ENCODE measurements at places on chromosomes 12 and 14.

DNA sequence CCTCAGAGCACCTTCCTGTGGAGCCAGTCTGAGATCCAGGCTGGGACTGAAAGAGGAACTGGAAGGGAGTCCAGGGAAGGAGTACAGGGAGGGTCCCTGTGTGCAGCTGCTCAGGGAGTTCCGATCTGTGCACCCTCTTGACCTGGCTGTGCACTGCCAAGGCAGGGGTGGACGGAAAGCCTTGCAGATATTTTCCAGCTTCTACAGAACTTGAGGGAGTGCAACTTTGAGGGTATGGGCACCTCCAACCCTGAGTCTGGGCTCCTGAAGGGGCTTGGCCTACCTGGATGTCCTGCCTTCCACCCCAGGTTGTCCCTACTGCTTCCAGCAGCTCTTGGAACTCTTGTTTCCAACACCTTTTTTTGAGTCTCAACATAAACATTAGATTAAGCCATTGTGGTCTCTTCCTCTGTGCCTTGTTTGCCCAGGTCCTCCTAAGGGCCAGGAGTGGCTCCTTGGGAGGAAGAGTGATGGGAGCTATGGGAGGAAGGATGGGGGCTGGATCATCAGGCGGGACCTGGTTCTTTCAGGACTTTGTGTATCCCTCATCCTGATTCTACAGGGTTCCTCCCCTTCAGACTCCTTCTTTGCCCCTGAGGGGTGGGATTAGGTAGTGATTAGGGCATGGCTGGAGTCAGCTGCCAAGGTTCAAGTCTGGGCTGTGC lies 3.5 kb downstream of the KRT7 start:
- no peak for DNase-seq

DNA sequence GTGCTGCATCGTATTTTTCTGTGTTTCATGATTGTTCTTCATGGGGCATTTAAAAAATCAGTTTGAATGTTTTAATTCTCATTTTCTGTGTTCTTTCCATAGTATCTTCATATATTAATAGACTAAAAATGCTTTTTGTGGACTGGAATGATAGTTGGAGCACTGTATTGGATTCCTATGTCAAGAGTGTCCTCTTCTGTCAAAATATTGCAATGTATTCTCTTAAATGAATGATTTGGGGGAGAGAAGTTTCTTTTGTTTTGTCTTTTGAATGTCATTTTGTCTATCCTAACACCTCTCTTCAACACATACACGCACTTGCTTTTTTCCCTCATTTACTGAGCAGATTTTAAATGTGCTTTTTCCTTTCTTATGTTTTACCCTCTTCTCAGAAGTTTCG lies 4.7 kb upstream of the EIF2S3B start:
- DNase-seq, result no peak

GRCh38 chr12:109804820-109805761 lies 28.1 kb downstream of the TRPV4 start:
- peak; percentile 38 for DNase-seq

DNA sequence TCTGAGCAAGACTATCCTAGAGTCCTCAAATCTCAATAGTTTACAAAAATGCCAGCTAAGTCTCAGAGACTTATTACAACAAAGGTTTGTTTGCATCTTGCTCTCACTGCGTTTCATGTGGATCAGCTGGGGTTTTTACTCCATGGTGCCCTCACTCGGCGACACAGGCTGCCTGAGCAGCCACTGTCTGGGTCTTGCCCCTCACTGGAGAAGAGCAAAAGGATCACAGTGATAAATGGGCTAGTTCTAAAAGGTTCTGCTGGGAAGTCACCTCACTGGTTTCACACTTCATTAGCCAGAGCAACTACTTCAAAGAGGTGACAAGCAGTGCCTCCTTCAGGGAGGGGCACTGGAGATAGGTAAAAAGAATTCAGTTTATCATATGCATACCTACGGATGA lies 392.0 kb downstream of the RPL10L start:
- no peak for DNase-seq

GRCh38 chr14:44271637-44272036 lies 235.4 kb downstream of the FSCB start:
- DNase-seq, result no peak

DNA sequence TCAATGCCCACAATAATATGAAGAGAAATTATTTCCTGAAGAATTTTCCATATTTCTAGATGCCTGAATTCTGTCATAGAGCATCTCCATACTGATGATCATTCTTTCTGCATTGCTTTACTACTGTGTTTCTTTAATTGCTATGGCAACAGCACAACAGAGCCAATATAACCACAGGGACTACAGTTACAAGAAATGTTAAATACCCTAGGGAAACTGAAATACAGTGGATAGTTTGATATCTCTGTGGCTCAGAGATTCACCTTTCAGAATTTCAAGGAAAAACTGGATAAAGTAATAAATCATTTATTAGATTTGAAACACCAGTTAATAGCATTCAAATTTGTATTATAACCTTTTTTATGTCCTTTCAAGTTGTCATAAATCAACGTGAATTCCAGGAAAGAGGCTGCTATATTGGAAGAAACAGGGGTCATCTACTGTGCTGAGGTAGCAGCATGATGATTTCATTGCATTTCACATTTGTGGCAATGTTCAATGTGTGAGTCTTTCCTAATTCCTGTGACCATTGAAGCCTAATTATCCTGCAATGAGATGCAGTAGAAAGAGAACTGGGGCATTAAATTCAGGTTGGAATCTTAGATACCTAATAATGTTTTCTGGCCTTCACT lies 267.1 kb downstream of the LRFN5 start:
- no peak for DNase-seq

- no peak for DNase-seq
Observed at GRCh38 chr12:12539028-12539810, 23.4 kb downstream of the DUSP16 start.

GRCh38 chr12:18567787-18568186 lies 170.0 kb downstream of the PLCZ1 start:
- no peak for DNase-seq

- DNase-seq, result no peak
Observed at GRCh38 chr14:65016471-65016870, 29.8 kb downstream of the FNTB start.

GRCh38 chr14:95039259-95039992 lies 117.9 kb downstream of the DICER1 start:
- DNase-seq, result no peak

DNA sequence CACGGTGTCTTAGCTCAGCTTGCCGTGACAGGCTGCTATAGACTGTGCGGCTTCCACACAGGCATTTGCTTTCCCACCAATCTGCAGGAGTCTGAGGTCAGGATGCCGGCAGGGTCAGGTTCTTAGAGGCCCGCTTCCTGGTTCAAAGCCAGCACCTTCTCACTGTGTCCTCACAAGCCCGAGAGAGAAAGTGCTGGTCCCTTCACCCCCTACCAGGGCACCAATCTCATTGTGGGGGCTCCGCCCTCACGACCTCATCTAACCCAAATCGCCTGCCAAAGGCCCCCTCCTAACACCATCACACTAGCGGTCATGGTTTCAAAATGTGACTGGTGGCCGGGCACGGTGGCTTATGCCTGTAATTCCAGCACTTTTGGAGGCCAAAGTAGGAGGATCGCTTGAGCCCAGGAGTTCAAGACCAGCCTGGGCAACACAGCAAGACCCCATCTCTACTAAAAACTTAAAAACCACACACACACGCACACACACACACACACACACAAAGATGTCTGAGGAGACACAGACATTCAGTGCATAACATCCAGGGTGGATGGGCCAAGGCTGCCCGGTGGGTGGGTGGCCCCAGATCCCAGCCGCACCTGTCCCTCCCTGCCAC lies 26.8 kb downstream of the MMP17 start:
- no peak for DNase-seq

- DNase-seq, result no peak
Observed at GRCh38 chr14:75822522-75823141, 159.2 kb downstream of the TGFB3 start.

DNA sequence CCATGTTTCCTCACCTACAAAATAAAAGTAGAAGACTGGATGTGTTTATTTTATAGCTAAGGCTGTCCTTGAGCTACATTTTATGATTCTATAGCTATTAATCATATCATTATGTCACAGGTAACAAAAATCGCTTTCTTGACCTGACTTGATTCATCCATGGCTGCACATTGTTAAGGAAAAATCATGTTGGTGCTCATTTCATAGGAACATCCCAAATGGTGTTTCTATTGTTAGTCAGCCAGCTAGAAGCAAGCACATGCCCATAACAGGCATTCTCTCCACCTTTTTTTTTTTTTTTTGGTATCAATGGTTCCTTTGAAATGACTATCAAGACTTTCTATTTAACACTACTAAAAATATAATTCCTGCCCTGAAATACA lies 45.3 kb upstream of the PTHLH start:
- no peak for DNase-seq

All from stimulated activated CD4-positive, alpha-beta T cell treated with anti-CD3 and anti-CD28 coated beads, Interleukin-1b, Interleukin-23, amount 100 ng/mL, for 24 hours (primary cell).